Stimulated activated CD4-positive, alpha-beta T cell treated with anti-CD3 and anti-CD28 coated beads, Interleukin-1b, Interleukin-23, amount 100 ng/mL, for 1 hour (primary cell): ENCODE measurements at places on chromosomes 3 and 15.

DNA sequence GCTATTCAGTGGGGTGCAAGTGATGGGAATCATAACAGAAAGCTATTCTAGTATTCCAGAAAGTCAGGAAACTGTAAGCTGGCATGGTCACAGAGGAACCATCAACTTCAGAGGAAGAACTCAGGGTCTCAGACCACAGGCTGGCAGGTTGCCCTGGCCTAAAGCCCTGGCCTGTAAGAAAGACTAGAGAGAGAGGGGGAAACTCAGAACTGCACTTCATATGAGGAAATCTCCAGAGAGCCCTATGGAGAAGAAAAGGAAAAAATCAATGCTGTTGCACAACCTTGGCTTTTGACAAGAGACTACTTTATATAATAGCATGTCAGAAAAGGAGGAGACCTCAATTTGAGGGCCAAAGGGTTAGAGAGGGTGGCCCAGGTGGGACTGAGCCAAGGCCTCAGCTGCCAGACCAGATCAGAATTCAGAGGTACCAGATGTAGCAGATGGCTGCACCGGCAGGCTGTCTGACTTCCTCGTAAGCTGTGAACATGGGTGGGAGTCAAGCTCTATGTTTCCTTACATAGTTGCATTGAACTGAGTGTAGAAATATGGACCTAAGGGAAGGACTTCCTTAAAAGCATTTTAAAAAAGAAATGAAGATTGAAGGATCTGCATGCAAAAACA, 333.8 kb downstream of the PDCD6IP start:
- DNase-seq, result no peak

DNA sequence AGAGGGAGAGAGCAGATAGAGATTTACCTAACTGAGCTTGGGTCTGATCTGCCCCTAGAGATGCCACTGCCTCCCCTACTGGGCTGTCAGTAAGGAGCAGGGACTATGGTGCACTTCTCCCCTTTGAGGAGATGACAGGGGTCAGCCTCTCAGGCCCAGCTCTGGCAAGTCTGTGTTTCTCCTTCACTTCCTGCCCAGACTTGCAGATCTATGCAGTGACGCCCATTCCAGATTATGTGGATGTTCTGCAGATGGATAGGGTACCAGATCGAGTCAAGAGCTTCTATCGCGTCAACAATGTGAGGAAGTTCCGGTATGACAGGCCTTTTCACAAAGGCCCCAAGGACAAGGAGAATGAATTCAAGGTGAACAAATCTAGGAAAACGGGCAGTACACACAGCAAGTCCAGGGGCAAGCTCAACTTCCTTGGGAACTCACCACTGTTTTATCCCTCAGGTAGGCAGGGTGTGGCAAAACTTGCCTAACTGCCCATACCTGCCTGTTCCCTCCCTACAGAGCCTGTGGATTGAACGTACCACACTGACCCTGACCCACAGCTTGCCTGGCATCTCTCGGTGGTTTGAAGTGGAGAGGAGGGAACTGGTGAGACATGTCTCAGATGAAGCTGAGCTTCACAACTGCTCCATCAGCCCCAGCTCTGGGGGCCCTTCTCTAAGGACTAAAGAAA, 29.1 kb upstream of the MANF start:
- no peak for DNase-seq

- DNase-seq, result no peak
Observed at GRCh38 chr15:28260722-28261121, 61.3 kb downstream of the HERC2 start.

DNA sequence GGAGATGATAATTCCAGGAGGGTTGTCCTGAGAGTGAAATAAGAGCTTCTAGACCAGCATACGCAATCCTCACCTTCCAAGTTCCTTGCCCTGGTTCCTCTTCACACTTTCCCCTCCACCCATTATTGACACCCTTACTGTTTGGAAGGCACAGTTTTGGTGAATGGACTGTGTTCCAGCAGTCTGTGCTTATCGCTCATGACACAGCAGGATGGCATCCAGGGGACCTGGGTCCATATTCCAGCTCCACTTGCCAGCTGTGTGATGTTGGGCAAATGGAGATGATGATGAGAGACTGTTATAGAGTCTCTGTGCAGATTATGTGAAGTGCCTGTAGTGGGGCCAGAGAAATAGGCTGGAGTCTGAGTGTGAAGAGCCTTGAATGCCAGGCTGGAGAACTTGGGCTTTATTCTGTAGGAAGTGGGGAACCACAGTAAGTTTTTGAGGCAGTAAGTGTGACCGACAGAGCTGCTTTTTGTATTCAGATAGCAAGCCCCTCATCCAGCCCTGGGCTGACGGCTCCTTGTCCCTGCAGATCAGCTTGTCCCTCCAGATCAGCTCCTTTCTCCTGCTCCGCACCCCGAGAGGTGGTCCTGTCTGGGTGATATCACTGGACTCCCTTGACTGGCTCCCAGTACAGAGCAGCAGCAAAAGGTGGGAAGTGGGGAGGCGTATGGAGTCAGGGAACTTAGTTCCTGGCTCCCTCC, 8.1 kb downstream of the KBTBD13 start:
- DNase-seq, result no peak

DNA sequence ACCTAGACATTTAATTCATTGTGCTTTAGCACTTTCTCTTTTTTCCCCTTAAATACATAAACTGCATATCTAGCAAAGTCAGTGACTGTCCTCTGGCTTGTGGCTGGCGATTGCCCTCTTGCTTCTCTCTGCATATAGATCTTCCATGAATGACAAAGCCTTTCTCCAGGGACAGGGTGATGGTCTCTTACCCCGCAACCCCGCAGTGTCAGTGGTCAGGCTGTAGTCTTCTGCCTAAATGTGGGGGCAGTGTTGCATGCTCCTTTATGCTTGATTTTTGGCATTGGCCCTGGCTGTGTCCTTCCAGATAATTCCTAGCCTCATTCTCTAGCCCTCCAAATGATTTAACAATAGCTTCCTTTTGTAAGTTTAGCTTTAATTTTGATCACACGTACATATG, 407.8 kb downstream of the GABRB3 start:
- DNase-seq, result no peak

- DNase-seq, result no peak
Observed at GRCh38 chr3:161212171-161212771, 8.8 kb upstream of the NMD3 start.

- DNase-seq, result no peak
Observed at GRCh38 chr3:134625885-134626741, 24.7 kb downstream of the KY start.

DNA sequence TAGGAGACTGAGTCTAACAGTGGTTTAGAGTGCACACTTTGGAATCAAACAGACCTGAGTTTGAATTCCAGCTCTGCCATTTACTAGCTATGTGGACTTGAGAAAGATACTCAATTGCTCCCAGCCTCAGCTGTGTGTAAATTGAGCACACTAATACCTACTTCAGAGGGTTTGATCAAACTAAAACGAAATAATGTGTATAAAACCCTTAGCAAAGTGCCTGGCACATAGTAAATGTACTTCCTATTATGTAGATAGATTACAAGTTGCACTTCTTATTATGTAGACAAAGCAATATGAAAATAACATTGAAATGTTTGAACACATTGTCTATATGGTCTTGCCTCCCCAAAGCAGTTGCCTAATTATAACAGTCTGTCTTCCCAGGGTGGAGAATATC, 180.6 kb downstream of the ANXA2 start:
- DNase-seq, result no peak

GRCh38 chr15:23648920-23649515, 1.4 kb upstream of the MAGEL2 start:
- DNase-seq, result peak; percentile 16

- DNase-seq, result no peak
Observed at GRCh38 chr3:106729481-106729880, 647.8 kb upstream of the CCDC54 start.

DNA sequence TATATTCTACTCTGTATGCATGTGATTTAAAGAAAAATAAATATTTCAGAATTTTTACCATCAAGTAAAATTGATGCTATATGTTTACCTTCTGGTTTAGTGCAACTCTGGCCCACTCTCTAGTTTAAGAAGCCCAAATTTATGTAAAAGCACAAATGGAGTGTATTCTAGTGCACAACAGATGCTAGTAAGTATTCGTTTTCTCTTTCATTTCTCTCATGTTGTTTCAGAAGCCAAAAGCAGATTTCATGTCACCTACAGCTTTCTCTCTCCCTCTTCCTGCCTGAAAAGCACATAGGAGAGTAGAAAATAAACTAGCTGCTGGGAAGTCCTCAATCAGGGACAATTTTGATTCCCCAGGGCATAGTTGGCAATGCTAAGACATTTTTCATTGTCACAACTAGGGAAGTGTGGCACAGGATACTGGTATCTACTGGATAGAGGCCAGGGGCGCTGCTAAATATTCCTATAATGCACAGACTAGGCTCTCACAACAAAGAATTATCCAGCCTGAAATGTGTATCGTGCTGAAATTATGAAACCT, 147.4 kb upstream of the ARHGEF26 start:
- DNase-seq, result no peak

DNA sequence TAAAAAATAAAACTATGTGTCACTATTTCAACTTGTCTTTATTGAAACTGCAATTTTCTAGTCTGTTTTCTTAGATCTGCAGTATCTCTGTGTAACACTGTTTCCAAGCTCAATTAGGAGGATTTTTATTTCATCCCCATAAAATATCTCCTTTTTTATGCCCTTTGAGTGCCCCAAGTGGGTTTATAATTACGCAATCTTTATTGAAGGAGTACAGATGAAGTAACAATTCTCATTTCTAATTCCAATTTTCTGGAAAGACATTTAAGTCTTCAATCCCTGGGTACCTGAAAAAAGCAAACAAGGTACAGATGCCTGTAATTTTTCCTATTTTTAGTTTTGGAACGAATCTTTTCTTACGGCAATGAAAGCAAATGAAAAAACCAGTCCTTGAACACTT, 61.3 kb downstream of the CYP19A1 start:
- no peak for DNase-seq

DNA sequence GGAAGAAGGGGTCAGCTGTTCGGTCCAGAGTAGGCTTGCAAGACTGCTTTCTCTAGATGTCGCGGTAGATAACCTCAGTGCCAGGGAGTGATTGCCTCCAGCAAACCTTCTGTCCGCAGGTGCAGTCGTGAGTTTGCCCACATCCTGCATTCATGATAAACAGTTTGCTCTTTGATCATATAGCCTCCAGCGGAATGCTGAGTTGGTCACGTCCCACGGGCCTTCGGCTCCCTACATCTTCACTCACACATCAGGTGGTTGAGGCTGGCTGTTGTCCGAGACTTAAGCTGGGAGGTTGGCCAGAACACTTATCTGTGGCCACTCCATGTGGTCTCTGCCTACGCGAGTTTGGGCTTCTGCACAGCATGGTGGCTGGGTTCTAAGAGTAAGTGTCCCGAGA, 62.1 kb upstream of the NR2C2 start:
- no peak for DNase-seq

GRCh38 chr15:70055601-70056051, 42.1 kb downstream of the TLE3 start:
- DNase-seq, result no peak

DNA sequence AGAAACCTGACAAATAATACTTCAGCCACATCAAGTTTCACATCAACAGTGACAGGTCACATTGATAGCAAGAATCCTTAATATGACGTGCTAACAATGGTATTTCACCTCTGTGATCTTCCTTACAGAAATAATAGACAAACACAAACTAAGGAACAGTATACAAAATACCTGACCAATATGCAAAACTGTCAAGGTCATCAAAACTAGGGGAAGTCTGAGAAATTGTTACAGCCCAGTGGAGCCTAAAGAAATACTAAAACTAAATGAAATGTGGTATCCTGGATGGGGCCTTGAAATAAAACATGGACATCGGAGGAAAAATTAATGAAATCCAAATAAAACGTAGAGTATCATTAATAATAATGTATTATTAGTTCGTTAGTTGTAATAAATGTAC, 422.0 kb upstream of the ZNF385D start:
- no peak for DNase-seq

- DNase-seq, result no peak
Observed at GRCh38 chr15:68818769-68819494, 1.8 kb downstream of the ANP32A start.
